CMK (cell line): ENCODE measurements at places on chromosomes 7 and 10.

- DNase-seq, result no peak
Measured at GRCh38 chr10:24209432-24209771, 464 bp downstream of the KIAA1217 start.

DNA sequence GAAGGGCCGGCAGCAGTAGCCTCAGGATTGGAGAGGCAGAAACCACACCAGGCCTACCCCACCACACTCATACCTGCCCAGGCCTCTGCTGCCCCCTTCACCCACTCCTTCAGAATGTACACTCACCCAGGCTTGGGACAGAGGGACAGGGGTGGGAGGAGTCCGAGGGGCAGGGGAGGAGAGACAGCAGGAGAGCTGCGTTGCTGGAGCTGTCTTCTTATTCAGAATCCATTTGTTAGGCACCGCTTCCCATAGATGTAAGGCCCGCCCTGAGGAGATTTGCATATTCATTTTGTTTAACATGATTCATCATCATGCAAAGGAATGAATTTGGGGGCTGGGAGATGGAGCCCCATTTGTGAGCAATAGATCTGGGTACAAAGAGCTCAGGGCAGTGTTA is 156.7 kb downstream of the CDH23 start:
- DNase-seq, result no peak

DNA sequence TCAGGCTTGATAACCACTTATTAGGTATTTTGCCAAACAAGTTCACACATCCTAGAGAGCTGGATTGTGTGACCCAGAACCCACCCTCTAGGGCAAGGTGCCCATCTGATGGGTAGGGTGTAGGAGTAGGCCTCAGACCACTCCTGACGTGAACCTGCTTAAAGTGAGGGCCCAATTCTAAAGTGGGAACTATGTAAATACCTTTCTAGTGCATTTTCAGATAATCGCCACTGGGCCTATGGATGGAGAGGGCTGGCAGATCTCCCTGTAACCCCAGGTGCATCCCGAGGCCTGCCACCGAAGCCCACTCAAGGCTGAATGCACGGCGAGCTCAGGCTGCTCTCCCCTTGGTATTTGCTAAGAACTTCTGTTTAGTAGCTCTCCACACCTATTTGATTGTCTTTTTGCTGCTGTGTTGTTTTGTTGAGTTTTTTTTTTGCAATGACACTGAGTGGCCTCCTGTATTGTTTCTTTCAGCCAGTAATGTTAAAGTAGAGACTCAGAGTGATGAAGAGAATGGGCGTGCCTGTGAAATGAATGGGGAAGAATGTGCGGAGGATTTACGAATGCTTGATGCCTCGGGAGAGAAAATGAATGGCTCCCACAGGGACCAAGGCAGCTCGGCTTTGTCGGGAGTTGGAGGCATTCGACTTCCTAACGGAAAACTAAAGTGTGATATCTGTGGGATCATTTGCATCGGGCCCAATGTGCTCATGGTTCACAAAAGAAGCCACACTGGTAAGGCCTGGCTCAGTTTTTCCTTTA is 71.7 kb downstream of the IKZF1 start:
- DNase-seq, result no peak

DNA sequence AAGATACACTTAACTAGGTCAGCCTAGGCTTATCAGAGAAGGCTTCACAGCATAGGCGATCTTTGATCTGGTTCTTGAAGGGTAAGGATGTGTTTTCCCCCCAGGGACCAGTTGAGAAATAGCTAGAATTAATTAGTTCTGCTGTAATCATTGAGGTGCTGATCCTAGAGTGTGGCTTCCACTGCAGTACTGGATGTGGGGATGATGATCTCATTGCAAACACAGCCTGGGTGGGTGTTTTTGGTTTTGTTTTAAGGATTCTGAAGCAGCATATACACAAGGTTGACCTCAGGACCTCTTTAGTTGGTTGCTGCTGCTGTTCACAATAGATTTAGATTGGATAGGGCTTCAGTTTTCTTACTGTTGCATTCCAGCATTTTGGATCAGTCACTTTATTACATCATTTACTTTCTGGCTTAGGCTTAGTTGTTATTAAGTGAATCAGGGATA is 159.7 kb downstream of the AUTS2 start:
- no peak for DNase-seq

DNA sequence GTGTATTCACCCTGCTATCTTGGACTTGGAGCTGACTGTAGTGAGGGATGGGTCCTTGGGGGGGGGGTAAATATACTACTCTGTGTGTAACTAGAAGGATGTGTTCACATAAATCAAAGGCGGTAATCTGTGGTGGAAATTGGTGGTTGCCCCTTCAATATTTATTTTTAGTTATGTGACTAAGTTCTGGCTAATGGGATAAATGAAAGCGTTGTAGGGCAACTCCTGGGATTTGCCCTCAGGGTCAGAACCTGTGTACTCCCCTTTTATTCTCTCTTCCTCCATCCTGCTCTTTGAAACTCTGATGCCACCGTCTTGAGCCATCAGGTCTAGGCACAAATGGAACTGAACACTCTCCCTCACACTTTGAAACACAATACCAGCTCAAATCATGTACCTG is 24.3 kb upstream of the ST7 start:
- DNase-seq, result no peak

DNA sequence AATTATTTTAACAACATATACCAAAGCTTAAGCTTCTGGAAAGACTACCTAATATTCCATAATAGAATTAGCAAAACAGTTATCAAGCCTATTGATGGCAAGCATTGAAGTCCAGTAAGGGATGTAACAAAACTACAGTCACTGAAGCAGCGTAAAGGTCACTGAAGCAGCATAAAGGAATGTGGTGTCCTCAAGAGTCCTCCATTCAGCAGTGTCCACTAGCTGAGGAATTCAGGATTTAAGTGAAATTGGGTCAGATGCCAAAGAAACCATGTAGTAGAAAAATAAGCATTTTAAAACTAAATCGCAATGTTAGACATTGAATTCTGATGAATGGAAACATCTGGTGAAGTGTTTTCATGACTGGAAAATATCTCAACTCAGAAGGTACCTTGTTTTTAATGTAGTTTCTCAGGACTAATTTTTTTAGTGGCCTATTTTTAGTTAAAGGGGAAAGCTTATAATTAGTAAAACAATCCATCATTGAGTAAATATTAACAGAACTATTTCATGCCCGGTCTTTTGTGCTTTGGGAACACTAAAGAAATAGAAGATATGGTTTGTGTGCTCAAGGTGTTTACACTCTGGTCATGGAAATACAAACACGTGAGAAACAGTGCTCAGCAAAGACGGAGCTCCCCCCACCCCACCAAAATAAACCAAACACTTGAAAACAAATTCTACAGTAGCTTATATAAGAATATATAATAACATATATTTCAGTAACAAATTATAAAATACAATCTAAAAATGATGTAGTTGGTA is 121.4 kb downstream of the CDK14 start:
- DNase-seq, result no peak
